Activated CD8-positive, alpha-beta memory T cell treated with anti-CD3 and anti-CD28 coated beads for 24 hours (primary cell): ENCODE measurements at places on chromosomes 13 and 19.
A peak's percentile ranks its signal among the peaks of the same experiment; 100 is the strongest.

- no peak for DNase-seq
These were observed 47.5 kb upstream of the NDUFS7 start for GRCh38 chr19:1336079-1336684.

DNA sequence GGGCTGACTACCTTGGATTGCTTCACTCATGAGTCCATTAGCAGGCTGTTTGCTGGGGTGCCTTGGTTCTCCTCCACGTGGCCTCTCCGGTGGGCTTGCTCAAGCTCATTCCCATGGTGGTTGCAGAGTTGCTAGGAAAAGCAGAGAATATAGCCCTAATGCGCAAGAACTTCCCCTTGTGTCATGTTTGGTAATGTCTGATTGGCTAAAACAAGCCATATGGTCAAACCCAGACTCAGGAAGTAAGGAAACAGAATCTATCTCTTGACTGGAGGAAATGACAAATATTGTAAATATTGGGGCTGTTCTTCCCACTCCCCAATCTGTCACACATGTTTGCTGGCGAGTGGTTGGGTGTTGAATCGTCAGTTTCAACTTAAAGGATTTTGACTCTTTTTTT, 12.1 kb downstream of the NFILZ start:
- no peak for DNase-seq

DNA sequence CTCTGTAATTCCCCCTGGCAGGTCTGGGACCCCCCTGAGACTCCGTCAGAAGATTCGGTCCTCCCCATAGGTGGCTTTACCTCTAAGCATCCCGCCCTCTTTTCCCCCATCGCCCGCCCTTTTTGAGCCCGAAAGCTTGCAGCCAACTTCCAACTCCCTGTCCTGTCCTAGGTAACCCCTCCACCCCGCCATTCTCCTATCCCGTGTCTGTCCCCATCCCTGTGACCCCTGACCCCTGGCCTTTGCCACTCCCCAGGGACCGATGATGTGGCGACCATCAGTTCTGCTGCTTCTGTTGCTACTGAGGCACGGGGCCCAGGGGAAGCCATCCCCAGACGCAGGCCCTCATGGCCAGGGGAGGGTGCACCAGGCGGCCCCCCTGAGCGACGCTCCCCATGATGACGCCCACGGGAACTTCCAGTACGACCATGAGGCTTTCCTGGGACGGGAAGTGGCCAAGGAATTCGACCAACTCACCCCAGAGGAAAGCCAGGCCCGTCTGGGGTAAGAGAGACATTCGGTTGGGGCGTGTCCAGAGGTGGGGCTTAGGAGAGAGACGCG, 488 bp downstream of the RCN3 start:
- no peak for DNase-seq

GRCh38 chr13:69857183-69857821, 250.3 kb upstream of the ATXN8OS start:
- DNase-seq = no peak

GRCh38 chr19:49718511-49718910, 27.6 kb downstream of the CPT1C start:
- DNase-seq = no peak

GRCh38 chr13:107886118-107886517, 329.2 kb downstream of the LIG4 start:
- DNase-seq = no peak

DNA sequence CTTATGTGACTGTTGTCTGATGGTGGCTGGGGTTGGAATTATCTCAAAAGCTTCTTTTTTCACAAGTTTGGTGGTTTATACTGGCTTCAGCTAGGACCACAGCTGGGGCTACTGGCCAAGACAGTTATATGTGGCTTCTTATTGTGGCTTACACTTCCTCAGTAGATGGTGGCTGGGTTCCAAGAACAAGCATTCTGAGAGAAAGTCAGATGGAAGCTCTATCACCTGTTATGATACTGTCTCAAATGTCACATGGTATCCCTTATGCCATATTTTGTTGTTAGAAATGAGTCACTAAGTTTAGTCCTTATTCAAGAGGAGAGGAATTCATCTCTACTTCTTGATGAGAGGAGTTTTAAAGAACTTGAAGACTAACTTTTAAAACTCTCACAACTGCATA, 41.6 kb downstream of the NDFIP2 start:
- no peak for DNase-seq

DNA sequence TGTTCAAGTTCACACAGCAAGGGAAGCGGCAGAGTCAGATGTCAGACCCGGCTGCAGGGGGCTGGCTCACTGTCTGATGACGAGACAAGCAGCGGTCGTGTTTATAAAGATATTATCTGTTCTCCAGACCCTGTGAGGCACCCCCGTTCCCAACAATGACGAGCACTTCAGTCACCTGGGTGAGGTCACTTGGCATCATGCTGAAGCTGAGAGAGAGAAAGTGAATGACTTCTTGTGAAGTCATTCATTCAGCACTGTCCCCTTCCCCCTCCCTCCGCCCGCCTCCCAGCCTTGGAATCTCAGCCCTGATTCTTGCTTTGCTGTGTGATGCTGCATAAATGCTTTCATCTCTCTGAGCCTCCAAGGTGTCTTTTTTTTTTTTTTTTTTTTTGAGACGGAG, 4.9 kb upstream of the LYPD3 start:
- no peak for DNase-seq

DNA sequence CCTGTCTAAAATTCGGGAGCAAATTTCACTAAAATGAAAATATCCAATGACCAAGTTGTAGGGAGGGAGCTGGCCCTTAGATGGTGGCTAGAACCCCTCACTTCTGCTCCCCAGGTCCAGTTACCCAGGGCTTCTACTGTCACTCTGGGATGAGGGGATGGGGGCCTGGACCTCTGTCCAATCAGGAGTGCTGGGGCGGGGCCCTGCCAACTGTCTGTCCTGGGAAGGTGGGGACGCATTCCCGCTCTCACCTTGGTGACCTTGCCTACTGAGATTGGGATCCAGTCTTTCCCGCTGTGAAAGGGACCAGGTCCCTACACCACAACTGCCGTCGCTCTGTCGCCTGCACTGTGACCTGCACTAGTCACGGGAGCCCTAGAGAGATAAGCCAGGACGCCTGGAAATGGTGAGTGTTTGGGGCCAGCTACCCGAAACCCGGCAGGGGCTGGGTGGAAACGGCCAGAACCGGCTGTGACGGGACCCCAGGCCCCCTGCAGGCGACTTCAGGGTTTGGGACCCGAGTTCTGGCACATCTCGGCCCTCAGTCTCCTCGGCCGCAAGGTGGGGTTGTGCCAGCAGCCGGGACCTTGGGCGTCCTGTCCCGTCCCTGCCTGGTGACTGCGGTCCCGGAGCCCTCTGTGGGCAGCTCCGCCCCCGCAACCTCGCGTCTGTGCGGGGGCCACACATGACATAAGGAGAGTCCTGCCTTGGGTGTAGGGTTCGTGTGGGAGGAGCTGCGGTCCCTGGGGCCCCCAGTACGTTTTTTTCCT, 22.8 kb downstream of the ZNF20 start:
- no peak for DNase-seq

DNA sequence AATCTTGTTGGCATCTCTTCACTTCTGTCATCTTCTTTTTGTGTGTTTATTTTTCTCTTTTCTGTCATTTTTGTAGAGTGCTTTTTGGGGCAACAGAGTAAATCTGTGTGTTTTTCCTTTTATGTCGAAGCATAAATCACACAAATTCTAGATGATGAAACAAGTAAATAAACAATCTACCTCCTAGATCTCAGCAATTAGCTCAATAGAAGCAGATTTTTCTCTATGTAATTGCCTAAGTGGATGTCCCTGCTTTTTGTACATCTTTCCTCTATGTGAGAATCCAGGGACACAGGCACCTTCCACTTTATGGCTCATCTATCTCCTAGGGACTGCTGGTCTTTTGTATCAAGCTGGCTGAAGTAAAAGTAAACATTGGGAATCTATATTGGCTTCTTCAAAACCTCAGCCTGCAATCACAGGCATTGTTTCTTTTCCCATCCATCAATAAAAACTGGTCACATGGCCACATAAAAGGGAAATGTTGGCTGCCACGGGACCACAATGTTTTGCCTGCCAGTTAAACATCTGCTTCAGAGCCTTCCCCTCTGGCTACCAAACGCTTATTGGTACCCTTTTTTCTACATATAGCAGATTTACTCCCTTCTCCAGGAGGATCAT, 323.8 kb downstream of the LMO7 start:
- DNase-seq = no peak

- DNase-seq = no peak
These were observed 4.1 kb upstream of the ZNF724 start for GRCh38 chr19:23254141-23254910.

DNA sequence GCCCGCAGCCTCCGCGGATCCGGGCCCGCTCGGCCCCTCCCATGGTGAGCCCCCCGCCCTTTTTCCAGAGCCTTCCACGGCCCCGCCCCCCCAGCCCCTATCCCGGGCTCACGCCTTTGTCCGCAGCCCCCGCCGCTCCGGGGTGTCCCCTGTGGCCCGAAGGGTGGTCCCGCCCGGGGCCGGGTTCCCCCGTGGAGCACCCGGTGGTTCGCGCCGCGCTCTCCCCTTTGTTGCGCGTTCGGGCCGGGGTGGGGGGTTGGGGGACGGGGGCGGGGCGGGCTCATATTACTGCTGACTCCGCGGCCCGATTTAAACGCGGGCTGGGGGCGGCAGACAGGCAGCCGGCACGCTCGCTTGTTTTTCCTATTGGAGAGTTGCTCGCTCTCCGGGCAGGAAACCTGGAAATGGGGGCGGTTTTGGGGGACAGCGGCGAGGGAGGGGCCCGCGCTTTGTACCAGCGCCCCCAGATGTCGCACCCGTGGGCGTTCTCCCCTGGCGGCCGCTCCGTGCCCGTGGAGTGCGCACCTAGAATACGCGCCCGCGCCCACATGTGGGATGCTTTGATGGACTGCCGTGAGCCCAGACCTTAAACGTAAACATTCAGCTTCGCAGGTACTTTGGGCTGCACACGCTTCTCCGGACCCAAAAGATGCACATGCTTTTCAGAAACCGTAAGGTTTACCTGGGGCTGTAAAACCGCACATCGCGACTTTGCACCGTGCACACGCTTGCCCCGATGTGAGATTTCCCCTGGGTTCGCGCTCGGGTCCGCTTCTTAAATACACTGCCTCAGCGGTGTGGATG, 699 bp downstream of the PTOV1 start:
- DNase-seq = peak; percentile 66

DNA sequence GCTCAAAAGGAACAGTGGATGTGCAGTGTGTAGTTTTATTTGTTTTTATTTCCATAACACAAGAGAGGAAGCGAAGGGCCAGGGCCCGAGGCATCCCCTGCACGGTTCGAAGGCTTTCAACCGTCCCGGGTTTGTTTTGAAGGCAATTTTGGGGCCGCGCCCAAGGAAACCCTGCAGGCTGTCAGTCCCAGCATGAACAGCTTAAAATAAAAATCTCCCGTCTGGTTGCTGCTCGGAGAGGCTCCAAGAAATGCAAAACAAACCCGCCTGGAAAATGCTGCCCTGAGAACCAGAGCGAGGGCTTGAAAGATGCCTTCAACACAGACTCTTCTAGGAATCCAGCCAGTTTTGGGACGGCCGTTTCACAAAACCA, 16.0 kb downstream of the LSM4 start:
- DNase-seq = no peak

DNA sequence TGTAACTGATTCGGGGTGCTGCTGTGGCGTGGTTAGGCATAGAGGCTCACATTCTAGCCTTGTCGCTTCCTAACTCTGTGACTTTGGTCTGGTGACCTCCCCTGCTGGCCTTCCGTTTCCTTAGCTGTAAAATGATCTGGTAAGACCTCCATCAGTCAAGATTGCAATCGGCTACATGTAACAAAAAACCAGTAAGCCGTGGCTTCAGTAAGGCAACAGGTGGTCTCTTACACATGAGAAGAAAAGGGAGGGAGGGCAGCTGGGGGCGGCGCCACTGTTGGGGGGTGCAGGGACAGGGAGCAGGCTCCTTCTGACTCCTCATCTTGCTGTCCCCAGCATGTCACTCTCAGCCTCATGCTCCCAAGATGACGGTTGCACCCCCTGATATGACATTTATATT, 148.0 kb downstream of the SIPA1L3 start:
- no peak for DNase-seq

DNA sequence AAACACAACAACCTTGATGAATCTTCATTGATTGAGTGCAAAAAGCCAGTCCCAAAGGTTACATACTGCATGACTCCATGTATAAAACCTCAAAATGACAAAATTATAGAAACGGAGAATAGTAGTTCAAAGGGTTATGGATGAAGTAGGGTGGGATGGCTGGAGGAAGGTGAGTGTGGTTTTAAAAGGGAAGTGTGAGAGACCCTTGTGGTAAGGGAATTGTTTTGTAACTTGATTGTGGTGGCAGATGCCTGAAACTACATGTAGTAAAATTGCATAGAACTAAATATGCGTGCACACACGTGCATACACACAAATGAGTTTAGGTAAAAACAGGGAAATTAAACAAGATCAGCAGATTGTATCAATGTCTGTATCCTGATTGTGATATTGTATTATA, 340.7 kb downstream of the MTUS2 start:
- no peak for DNase-seq

DNA sequence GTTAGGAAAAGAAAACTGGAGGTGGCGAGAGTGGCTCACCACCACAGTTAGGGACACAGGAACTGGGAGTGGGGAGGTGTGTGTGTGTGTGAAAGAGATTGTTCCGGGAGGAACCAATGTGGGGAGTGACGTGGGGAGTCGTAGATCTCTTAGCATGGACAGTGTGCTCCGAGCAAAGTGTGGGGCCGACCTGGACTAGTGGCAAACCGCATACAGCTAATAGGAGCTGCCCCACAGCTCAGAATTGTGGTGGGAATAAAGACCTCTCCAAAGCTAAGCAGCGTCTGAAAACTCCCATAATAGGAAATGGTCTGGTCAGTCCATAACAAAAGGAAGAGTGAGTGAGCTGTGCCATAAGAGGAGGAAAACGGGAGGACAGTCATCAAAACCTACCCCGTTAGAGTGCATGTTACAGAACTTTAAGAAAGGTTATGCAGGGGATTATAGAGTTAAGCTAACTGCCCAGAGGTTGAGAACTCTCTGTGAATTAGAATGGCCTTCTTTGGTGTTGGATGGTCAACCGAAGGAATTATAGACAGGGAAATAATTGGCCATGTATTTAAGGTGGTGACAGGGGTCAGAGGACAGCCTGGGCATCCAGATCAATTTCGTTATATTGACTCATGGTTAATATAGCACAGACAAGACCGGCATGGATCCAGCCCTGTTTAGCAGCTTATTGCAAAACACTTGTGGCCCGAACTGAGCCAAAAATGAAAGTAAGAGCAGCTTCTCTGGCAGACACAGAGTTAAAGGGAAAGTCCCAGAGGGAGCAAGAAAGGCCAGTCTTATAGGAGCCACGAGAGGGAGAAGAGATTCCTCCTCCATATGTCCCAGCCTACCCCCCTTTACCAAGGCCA, 8.9 kb upstream of the SLC15A1 start:
- DNase-seq = no peak

DNA sequence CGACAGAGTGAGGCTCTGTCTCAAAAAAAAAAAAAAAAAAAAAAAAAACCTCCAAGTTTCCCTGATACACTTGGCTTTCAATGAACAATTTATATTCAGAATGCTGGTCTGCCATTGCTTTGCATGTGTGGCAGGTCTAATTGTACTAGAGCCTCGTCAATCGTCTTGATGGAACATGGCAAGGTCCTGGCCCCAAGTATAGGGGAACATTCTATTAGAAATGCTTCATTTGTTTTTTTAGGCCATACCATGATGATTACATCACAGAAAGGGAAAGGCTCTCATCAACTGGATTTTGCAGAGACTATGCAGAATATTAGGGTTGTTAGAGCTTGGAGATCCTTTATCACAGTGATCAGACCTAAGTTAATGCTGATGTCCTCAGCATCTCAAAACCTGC, 28.0 kb downstream of the SPRY2 start:
- DNase-seq = no peak
